Activated naive CD8-positive, alpha-beta T cell treated with anti-CD3 and anti-CD28 coated beads, Interleukin-2, amount 50 U/mL, for 16 hours (primary cell): ENCODE measurements at places on chromosomes 11 and 22.
A peak's percentile ranks its signal among the peaks of the same experiment; 100 is the strongest.

DNA sequence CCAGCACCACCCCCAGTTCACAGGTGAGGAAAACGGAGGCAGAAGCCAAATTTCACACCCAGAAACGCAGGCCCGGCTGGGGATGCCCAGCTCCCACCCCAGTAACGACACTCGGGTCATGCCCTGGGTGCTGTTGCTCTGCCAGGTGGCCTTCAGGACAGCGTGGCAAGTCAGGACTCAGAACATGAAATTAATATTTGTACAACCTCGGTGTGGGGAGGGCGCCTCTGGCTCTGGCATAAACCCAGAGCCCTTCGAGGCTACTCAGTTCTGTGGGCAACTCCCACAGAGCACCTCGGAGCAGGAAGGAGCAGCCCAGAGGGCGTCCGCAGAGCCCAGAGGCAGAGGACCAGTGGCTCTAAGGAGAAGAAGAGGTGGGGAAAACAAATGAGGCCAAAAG lies 71.6 kb downstream of the CELSR1 start:
- DNase-seq, result no peak

- no peak for DNase-seq
These were observed 29.2 kb downstream of the RNF169 start for GRCh38 chr11:74777877-74778276.

GRCh38 chr22:36977401-36977861 lies 41.8 kb downstream of the TST start:
- DNase-seq, result peak; percentile 69

DNA sequence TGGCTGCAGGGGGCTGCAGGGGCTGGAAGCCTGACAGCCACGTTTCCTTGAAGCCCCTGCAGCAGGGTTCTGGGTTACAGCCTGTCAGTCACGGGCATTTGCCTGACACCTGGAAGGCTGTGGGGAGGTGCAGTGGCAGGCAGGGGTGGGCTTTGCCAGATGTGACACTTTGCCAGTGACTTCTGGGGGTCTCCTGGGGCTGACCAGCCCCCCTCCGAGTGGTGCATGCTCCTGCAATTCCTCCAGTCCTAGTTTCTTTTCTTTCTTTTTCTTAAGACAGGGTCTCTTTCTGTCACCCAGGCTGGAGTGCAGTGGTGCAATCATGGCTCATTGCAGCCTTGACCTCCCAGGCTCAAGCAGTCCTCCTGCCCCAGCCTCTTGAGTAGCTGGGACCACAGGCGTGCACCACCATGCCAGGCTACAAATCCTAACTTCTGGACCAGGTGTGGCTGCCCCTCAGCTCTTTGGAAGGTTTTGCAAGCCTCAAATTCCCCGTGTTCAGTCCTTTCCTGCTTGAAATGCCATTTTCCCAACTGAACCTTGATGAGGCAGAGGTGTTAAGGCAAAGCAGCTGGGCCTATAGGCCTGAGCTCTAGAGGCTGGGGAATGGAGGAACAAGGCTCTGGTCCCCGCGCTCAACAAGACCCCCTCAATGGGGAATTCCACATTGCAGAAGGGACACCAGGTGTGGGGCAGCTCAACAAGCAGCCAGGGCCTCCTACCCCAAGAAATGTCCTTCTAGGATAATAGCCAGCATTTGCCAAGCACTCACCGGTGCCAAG lies 20.2 kb upstream of the CHKA start:
- DNase-seq, result no peak

DNA sequence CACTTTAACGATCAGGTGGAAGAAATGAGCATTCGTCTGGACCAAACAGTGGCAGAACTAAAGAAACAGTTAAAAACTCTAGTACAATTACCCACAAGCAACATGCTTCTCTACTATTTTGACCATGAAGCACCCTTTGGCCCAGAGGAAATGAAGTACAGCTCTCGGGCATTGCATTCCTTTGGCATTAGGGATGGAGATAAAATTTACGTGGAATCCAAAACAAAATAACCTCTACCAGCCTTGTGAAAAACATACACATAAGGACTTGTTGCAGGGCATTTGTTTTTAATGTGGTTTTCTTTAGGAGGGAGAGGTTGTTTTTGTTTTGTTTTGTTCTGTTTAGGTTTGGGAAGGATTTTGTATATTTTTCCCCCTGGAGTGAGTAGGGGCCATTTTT lies 14.2 kb upstream of the TECTA start:
- no peak for DNase-seq

- no peak for DNase-seq
These were observed 661.5 kb downstream of the LRRC4C start for GRCh38 chr11:40797981-40798380.
